Prostate gland (tissue), 2 donors: ENCODE measurements at places on chromosomes 5 and 9. TPM values are rescaled to one million over a fixed set of nuclear protein-coding genes. Genes with fewer than 3 reads are reported as not detected.

The PCDHA12 gene
- 0.40 TPM for total RNA-seq

The IL3 gene
- not detected for total RNA-seq

DNA sequence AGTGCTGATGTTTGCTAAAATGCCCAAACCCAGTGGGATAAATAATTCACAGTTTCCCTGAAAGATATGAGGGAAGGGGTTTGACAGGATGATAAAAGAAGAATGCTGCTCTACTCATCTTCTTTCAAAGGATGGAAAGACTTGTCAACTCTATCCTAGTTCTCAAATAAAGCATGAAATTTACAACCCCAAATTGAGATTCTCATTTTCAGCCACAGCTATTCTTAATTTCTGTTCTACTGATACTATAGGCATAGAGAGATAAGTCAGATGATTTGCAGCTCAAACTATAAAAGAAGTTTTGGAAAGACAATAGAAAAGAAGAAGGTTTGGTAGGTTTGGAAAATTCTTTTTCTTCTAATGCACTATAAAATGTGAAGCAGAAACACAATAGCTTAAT is 542.6 kb downstream of the CSNK1G3 start:
- DNase-seq, result no peak

DNA sequence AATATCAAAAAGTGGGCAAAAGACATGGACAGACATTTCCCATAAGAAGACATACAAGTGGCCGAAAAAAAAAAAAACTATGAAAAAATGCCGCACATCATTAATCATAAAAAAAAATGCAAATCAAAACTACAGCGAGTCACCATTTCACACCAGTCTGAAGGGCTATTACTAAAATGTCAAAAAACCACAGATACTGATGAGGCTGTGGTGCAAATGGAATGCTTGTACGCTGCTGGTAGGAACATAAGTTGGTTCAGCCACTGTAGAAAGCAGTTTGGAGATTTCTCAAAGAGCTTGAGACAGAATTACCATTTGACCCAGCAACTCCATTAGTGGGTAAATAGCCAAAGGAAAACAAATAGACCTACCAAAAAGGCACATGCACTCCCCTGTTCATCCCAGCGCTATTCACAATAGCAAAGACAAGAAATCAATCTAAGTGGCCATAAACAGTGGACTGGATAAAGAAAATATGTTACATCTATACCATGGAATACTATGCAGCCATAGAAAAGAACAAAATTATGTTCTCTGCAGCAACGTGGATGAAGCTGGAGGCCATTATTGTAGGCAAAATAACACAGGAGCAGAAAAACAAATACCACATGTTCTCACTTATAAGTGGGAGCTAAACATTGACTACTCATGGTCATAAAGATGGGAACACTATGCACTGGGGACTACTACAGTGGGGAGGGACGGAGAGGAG is 110.6 kb upstream of the BOD1 start:
- no peak for DNase-seq

DNA sequence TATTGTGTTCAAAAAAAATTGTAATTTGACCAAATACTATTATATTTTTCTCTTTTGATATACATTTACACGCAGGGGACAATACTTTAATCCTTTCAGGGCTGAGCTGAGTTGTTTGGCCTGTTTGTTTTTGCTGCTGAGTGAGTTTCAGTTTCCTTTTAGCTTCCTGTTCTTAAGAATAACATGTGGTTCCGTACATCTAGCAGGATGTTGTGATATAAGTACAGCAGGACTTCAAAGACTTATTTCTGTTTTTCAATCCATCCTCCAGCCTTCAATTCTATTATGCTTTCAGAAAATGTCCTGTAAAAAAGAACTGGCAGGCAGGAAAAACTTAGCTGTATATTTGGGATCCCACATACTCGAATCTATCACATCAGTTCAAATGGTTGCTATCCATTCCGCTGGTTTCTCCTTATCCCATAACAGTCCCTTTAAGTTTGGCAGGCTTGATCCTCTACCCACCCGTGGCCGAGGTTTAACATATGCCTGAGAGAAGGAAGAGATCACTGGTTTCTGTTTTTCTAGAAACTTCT is 1037.3 kb upstream of the ACO1 start:
- DNase-seq, result no peak

DNA sequence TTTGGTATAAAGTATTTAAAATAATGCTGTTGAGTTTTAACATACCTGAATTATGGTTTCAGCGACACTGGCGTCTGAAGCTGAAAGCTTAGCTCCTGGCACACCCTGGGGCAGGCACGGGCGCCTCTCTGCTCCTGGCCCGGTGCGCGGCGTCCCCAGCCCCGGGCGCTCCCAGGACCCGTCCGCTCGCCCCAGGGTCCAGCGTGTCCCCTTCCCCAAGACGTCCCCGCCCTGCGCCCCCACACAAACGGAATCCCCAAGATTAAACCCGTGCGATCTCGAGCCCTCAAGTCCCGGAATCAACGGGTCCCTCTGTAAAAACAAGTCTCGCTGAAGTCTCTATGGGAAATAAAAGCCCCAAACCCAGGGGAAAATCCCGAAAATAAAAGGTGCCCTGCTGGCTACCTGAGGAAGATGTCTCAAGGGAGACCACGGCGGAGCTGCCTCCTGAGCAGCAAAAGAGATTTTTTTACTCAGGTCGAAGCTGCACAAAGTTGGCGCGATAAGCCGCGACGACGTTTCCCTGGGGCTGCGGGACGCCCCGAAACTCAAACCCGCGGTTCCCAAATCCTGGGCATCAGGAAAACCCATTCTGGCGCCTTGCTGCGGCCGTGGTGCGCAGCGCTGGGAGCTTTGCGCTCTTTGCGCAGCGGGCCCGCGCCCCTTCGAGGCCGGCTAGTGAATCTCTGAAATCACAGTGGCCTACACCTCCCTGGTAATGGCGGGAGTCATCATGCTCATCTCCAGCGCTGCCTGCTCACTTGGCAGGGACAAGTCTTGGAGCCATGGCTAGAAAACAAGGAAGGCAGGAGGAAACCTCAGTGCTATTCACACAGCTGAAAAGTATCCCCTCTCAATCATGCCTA is 6.3 kb upstream of the IFNA8 start:
- no peak for DNase-seq

DNA sequence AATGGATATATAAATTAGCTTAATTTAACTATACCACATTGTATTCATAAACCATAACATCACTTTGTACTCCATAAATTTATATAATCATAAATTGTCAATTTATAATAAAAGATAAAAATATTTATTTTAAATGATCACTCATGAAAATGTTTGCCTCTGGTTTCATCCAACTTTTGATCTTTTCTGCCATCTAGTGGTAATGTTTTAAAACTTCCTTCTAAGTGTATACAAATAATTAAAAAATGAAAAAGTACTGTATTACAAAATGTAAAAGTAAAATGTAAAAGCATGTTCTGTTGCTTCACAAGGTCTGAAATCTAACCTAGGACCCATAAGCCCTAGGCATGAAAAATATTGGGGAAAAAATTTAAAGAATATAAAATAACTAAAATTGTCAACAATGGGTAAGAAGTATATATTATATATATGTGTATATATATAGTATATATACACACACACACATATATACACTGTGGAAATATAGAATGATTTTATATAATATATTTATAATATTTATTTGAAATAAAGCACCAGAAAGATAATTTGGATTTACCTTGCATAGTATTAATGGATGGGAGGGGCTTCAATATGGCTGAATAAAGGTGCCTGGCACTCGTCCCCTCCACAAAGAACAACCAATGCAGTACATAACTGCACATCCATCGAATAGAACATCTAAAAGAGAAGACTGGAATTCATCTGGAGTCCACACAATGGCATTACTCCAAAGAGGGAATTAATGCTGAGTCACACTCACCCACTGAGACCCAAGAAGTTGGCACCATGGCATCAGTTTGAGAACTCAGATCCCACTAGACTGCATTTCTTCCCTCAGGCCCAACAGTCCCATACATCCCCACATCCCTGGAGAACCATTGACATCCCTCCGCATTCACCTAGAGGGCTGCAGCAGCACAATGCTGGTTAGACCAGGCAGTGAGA is 32.5 kb downstream of the ANXA1 start:
- DNase-seq, result no peak
